Stimulated activated CD4-positive, alpha-beta T cell treated with anti-CD3 and anti-CD28 coated beads, TNF-alpha, amount 100 ng/mL, for 24 hours (primary cell): ENCODE measurements at places on chromosomes 6 and 20.

- no peak for DNase-seq
Observed at GRCh38 chr6:84035484-84035883, 1.9 kb downstream of the MRAP2 start.

DNA sequence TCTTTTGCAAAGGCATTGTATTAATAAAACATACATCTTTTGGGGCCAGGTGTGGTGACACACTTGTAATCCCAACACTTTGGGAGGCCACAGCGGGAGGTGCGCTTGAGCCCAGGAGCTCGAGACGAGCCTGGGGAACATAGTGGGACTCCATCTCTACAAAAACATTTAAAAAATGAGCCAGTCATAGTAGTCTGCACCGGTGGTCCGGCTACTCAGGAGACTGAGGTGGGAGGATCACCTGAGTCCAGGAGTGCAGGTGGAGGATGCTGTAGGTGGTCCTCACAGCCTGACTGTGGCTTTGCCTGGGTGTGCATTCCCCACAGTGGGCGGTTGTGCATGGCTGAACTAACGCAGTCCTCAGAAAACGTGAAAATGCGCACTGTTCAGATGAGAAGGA lies 162.5 kb downstream of the DLL1 start:
- no peak for DNase-seq

- DNase-seq: no peak
Observed at GRCh38 chr6:77036400-77036799, 426.9 kb downstream of the HTR1B start.

- DNase-seq: no peak
Observed at GRCh38 chr6:126432564-126432963, 92.6 kb downstream of the CENPW start.

DNA sequence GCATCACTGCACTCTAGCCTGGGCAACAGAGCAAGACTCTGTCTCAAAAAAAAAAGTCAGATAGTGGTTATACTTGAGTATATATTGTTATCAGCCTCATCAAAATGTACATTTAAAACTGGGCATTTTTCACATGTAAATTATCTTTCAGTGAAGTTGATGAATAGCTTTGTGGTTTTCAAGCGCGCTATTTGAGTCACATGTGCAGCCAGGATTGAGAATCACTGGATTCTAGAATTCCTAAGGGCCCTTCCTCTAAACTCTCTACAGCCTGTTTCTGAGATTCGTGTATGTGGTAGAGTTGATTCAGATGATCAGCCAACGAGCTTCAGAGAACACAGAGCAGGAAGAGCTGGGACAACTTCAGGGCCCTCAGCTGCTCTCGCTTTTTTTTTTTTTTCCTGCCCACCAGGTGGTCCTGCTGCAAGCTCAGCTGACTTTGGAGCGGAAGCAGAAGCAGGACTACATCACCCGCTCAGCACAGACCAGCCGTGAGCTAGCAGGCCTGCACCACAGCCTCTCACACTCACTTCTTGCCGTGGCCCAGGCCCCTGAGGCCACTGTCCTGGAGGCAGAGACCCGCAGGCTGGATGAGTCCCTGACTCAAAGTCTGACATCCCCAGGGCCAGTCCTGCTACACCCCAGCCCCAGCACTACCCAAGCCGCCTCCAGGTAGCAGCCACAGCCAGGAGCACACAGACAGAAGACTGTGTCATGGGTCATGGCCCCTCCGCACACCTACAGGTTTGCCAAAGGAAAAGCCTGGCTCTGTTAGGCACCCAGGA lies 18.3 kb downstream of the C20orf173 start:
- DNase-seq: no peak

DNA sequence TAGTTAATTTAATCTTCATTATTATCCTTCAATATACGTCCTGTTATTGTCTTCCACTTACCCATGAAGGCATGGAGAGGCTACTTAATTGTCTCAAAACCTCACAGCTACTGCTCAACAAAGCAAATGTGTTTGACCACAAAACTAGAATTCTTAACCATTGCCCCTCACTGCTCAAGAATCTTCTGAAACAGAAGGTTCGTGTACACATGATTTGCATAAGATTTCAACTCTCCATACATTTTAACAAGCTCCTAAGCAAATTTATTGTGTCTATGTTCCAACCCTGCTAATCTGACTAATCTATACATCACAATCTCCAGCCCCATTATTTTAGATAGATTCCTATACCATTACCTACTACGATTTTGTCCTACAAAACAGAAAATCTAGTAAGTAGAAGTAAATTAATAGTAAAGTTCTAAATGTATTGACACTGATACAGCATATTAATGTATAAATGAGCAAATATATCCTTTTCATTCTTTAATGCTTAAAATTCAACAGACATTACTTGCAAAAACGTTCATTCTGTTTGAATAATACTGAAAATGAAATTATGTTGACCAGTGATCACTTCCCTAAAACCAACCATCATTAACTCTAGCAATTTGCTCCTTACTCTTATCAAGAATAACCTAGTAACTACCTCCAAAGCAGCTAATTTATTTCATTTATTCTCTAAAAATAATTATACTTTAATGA lies 89.7 kb upstream of the RNF217 start:
- DNase-seq: no peak

GRCh38 chr6:80211286-80211685 lies 104.8 kb downstream of the BCKDHB start:
- no peak for DNase-seq

GRCh38 chr6:45436544-45437438 lies 59.1 kb upstream of the SUPT3H start:
- DNase-seq: no peak

DNA sequence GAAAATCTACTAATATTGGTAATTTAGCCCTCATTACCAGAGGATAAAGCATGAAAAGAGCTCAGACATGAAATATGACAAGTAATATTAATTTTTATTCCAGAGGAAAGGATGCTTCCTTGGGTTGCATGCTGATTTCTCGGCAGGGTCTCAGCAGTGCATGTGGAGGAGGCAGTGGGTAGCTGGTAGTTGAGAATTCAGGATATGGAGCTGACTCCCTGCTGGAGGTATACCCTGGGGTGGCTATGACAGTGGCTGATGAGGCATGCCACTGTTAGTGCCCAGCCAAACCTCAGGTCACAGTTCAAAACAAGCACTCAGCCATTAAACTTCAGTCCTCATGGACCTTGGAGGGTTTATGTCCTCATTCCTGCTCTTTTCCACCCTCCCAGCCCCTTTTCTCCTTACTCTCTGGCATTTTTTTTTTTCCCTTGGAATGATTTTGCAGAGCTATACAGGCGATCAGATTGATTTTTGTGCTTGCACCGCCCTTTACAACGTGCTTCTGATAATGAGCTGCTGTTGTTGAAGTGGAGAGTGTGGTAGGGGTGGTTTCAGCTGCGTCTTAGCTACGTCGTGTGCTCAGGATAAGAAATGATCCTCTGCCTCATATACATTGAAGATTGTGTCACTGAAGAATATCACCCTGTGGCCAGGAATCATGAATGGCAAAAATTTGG lies 761.9 kb upstream of the MMS22L start:
- DNase-seq: no peak

GRCh38 chr6:75748003-75748742 lies 866 bp upstream of the MYO6 start:
- no peak for DNase-seq

DNA sequence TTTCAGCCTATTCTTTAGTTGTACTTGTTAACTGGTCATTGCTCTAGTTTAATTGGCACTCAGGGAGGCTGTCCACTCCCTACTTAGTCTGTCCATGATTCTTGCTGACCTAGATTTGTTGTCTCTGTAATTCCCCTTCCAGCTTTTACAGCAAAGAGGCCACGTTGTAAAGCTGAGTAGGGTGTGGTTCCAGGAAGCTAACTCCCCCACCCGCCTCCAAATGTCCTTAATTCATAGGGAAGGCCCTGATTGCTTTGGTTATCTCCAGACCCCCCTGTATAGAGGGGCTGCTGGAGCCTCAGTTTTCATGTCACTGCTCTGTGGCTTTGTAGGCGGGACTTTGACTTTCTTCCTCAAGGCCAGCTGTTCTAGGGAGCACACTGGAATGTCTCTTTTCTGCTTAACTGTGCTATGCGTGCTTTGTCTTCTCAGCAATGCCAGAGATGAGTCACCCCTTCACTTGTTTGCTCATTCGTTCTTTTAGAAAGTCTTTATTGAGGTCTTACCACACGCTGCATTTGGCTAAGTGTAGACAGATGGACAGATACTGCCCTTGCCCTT lies 175.1 kb upstream of the JAG1 start:
- no peak for DNase-seq

GRCh38 chr6:133834472-133835170 lies 54.3 kb upstream of the TCF21 start:
- DNase-seq: no peak

DNA sequence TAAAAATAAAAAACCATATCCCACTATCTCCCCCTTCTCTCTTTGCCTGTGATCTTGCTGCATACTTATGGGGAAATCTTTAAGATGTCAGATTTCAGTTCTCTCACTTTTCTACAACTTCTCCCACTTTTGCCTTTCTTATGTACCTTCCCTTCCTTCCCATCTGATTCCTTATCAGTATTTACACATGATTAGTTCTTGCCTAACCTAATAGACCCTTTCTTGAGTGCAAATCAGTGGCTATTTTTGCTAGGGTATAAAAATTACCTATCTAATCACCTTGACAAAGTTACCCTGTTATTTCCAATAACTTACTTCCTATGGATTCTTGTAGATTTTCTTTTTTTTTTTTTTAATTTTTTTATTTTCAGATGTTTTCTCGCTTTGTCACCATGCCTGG lies 75.7 kb downstream of the PTPRA start:
- DNase-seq: no peak

DNA sequence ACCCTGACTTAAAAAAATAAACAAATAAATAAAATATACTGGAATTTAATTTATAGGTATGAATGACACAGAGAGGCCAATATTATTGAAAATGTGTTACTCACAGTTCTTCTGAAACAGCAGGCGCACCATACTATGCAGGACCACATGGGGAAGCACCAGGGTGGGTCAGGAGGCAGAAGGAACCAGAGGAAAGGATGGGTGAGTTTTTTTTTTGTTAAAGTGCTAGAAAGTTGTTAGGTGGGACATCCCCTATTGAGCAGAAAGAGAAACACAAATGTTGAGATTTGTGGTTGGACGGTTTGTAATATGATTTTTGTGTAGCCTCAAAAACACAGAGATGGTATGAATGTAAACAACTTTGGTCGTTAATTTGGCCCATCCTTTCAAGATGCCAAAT lies 26.0 kb downstream of the PTPRA start:
- DNase-seq: peak; percentile 7

- no peak for DNase-seq
Observed at GRCh38 chr6:6712449-6713403, 124.2 kb downstream of the LY86 start.

DNA sequence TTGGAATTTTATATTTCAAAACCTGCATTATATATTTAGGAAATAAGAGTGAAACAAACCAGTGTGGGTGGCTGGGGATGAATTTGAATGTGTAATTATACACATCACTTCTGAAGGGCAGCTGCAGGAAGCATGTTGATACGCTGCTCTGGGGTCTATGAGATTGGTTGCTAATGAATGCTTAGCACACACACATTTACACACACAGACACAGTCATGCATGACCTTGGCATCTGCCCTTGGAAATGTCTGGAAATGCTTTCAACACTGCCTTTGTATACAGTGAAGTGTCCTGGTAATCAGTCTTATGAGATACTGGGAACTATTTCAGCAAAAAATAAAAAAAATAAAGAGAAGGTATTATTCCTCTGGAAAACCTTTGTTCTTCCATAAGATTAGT lies 83.4 kb downstream of the ELOVL4 start:
- no peak for DNase-seq

DNA sequence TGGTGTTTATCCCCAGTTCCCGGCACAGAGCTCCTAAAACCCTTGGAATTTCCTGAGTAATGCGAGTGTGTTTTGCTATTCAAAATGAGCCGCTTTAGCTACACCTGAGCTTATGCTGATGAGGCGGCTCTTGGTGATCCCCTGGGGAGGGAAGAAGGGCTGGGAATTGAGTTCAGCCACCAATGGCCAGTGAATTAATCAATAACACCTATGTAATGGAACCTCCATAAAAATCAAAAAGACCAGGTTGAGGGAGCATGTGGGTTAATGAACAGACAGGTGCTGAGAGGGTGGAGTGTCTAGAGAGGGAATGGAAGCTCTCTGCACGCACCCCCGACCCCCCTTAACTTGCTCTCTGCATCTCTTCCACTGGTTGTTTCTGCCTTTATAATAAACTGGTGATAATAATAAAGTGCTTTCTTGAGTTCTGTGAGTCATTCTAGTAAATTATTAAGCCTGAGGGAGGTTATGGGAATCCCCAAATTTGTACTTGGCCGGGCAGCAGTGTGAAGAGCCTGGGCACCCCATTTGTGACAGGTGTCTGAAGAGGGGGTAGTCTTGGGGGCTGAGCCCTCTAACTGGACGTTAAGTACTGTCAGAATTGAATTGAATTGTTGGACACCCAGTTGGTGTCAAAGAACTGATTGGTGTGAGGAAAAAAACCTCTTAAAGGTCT lies 24.6 kb upstream of the SERPINB1 start:
- DNase-seq: no peak

DNA sequence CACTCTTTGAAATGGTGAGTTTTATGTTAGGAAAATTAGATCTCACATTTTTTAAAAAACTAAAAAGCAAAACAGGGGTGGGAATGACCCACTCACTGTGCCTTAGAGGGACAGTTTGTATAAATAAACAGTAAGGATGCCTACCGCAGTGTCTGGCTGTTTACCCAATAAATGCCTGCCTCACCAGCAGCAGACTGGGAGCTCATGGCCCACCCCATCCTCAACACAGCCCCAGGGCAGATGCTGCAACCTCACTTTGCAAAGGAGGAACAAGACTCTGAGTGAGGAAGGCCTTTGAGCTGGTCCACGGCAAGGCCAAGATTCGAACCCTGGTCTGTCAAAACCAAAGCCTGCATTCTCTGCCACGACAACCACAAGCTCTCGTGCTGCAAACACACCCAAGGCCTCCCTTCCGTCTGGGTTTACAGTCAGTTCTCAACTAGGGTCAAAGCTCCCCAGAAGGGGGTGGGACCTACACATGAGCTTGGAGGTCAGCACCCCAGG lies 77.8 kb downstream of the BMP7 start:
- DNase-seq: no peak

- DNase-seq: no peak
Observed at GRCh38 chr6:97059473-97059872, 134.9 kb downstream of the KLHL32 start.

DNA sequence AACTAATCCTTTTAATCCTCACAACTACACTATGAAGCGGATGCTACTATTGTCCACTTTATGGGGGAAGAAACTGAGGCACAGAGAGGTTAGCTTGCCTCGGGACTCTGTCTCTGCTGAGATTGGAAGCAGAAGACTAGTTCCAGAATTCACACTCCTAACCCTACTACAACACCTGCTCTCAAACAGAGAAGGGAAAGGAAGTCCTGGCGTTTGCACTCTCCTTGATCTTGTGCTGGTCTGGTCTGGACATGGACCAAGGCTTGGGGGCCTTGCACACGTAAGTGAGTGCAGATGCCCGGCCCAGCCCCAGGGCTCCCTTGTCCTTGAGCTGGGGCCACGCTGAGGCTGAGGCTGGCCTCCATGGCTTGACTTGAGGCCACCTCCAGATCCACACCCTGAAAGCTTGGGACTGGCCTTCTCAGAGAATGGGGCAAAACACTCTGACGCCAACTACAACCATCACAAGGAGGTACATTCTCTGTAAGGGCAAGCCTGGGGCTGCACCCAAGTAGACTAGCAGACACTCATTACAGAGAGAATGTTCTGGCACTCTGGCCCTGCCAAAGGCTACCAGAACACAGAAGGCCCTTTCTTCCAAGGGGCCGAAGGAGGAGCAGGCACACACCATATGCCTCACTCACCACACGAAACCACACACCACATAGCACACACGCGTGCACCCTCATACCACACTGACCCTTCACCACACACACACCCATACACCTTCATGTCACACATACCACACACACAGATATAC lies 33.3 kb upstream of the EZR start:
- no peak for DNase-seq

GRCh38 chr20:62740286-62741141 lies 31.9 kb downstream of the NTSR1 start:
- DNase-seq: peak; percentile 70
